KG1 (cell line): ENCODE measurements at places on chromosomes 1 and 21.

GRCh38 chr1:81349194-81349965, 451.4 kb upstream of the ADGRL2 start:
- no peak for DNase-seq

- DNase-seq: no peak
These were observed 7.8 kb downstream of the ERI3 start for GRCh38 chr1:44347280-44347679.

DNA sequence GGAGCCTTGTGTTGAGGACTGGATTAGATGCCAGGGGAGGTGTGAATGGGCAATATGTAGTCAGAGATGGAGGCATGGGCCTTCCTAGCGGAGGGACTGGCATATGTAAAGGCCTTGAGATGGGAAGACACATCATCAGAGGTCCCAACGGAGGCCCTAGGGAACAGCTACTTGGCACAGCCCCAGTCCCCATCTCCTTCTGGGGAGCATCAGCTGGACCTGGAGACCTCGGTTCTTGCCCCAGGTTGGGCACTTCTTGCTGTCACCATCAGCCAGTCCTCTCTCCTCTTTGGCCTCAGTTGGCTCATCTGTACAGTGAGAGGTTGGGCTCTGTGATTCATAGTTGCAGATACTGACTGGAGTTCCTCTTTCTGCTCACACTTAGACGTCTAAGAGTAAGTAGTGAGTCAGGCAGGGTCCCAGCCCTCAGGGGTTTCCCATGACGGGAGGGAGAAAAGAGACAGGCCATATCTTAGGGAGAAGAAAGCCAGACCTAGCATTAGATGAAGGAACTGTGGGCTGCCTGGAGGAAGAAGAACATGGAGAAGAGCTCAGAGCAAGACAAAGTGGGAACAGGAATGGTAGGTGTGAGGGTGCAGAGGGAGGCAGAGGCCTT, 3.4 kb upstream of the MARCKSL1 start:
- no peak for DNase-seq

DNA sequence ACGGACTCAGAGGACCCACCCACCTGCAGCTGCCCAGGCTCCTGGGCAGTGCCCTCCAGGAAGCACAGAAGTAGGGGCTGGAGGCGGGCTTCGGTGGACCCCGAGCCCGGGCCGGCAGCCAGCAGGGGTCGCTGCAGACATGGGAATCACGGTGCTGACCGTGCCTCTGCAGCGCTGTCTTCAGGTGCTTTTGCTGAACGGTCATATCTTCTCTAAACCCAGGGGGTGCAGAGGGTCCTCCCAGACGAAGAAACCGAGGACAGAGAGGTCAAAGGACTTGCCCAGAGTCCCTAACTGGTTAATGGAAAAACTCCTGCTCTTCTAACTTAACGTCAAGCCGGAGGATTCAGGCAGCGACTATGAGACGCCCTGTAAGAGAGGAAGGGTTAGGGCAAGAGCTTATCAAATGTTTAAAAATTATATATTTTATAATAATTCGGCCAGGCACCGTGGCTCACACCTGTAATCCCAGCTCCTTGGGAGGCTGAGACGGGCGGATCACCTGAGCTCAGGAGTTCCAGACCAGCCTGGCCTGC, 21.5 kb upstream of the LEFTY2 start:
- no peak for DNase-seq

DNA sequence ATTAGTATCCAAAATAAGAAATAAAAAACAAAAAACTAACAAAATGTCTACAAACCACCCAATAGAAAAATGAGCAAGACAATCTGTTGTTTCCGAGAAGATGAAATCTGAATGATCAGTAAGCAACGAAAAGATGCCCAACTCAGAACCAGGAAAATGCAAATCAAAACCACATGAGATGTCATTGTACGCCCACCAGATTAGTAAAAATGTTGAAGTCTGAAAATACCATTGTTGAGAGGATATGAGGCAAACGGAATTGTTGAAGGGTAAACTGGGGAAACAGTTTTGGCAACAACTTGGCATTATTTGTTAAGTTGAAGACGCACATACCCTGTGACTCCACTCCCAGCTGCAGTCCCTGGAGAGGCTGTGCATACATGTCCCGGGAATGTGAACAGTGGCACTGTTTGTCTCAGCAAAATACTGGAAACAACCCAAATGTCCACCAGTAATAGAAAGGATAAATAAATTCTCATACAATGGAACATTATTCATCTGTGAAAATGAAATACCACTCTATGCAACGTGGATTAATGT, 10.6 kb downstream of the ZBTB17 start:
- no peak for DNase-seq
